ENCODE measurements at places on chromosomes 4 and X.

- DNase-seq = no peak
These were observed 9.5 kb downstream of the PARM1 start for GRCh38 chr4:74942251-74942917.

- no peak for DNase-seq
These were observed 85.9 kb downstream of the ARSJ start for GRCh38 chr4:113893546-113893945.

DNA sequence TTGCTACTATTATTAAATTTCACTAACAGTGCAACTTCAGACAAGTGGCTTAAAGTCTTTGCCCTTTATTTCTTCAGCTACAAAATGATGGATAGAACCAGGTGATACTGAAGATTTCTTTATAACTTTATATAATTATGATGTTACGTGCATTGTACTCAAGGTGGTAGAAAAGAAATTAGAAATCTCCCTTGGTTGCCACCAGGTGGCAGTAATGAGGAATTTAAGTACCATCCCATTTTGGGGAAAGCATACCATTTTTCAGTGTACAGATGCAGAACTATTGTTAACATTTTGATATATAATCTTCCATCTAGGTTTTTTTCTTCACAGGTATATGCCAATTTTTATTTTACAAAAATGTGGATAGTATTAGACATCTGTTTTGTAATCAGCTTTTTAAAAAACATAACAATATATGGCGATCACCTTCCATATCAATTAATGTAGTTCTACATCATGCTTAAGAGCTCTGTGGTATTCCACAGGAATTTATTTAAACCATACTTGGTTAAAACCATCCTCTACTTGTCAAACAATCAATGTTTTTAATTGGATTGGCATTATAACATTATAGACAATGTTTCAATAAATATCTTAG is 37.7 kb upstream of the RAB33B start:
- DNase-seq = no peak

- no peak for DNase-seq
These were observed 38.5 kb downstream of the APBB2 start for GRCh38 chr4:41175794-41176193.

- no peak for DNase-seq
These were observed 12.3 kb downstream of the GEMIN8 start for GRCh38 chrX:14017399-14017798.

GRCh38 chr4:186699881-186700397 is 23.7 kb downstream of the FAT1 start:
- no peak for DNase-seq

DNA sequence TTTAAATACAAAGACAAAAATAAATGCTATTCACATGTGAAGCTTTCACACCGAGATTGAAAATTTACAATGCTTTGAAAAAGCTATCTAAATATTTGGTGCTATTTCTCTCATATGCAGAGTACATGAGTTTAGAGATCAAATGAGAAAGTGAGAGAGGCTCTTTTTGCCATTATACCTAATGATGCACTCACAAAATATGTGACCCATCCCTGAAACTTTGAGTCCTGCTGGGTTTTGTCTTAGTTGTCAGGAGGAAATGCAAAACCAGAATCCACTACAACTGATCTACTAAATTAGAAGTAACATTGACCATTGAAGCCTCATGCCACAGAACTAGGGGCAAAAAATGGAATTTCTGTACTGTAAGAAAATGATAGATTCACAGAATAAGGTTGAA is 251.7 kb downstream of the MAPK10 start:
- no peak for DNase-seq

- no peak for DNase-seq
These were observed 24.9 kb upstream of the HUWE1 start for GRCh38 chrX:53711436-53711835.

GRCh38 chr4:5192678-5193077 is 141.4 kb downstream of the STK32B start:
- no peak for DNase-seq

- DNase-seq = no peak
These were observed 102.6 kb downstream of the IQCM start for GRCh38 chr4:149713031-149713430.

- peak; percentile 3 for DNase-seq
These were observed 103.5 kb downstream of the LDB2 start for GRCh38 chr4:16794816-16795445.

DNA sequence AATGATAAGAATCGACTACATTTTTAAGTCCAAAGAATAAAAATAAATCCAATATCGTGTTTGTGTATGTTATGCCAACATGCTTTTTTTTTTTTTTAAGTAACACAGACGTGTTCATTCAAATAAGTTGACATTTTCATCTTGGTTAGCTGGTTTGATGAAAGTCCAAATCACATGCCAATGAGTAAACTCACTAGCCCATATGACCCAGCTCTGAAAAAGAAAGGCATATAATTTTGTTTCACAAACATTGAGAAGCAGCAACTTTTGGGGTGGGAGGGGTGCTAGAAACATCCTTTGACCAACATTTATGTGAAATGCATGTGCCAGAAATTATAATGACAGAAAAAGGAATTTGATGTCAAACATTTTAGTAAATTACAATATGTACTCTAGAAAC is 61.6 kb upstream of the SPP1 start:
- DNase-seq = no peak

DNA sequence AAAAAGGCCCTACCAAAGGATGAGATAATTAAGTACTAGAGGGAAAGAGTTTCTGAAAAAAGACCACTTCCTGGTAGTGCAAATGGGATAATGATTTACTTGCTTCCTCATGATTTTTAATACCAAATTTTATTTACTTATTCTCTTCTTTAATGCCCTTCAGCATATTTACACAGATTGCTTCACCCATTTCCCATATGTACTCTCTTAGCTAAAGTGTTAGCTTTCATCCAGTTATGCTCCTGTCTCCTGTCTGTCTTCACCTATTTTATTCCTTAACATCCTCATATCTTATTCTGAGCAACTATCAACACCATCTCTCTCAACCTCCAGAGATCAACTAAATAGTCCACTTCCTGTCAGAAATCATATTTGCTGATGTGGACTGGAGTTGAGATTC is 183.2 kb upstream of the HS3ST1 start:
- DNase-seq = no peak

DNA sequence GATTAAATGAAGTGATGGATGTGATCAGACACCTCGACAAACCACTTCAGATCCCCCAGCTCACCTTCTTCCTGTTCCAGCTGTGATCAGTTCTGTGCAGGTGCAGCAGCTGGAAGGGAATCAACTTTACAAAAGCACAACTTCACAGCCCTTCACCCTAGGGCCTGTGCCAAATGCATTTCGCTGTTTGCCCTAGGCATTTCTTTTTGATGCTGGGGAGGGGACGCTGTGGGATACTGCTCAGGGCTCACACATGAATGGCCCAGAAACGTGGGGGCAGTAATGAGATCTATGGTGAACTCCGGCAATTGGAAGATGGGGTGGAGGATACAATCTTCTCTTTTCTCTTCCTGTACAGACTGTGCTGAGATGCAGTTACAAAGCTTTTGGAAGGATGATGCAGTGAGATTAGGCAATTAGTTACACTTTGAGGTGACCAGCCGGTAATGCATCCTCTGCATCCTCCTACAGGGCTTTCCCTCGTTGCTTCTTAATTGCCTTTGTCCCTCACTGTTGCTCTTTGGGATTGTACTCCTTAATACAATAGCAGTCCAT is 215.1 kb upstream of the PITX2 start:
- DNase-seq = no peak

Data from activated CD4-positive, alpha-beta T cell treated with anti-CD3 and anti-CD28 coated beads, Interleukin-2, amount 50 U/mL, for 24 hours (primary cell).